Pancreas (tissue), 10 donors: ENCODE measurements at places on chromosomes 11 and 22. TPM values are rescaled to one million over a fixed set of nuclear protein-coding genes. Genes with fewer than 3 reads are reported as not detected.

The OR8A1 gene
- total RNA-seq: not detected

The TRIOBP gene
- total RNA-seq: 28.1 TPM

The ZC3H12C gene
- 9.5 TPM for total RNA-seq

The CALCA gene
- not detected for total RNA-seq

The FBXO7 gene
- total RNA-seq: 29.7 TPM

The DERL3 gene
- total RNA-seq: 13.0 TPM

The BCO2 gene
- 0.59 TPM for total RNA-seq

The IL17REL gene
- not detected for total RNA-seq

The KIF18A gene
- 0.13 TPM for total RNA-seq

The MYOD1 gene
- total RNA-seq: not detected

The C11orf16 gene
- total RNA-seq: not detected

The FAU gene
- 493 TPM for total RNA-seq

The KIAA1671 gene
- total RNA-seq: 21.5 TPM

The PARVA gene
- total RNA-seq: 54.3 TPM

The OR51B5 gene
- 0.14 TPM for total RNA-seq

The ZNF408 gene
- 4.0 TPM for total RNA-seq

The CCDC87 gene
- total RNA-seq: 0.20 TPM

The CD248 gene
- total RNA-seq: 17.7 TPM
